Neural progenitor cell (in vitro differentiated cells): ENCODE measurements at places on chromosomes 12 and 14. TPM values are rescaled to one million over a fixed set of nuclear protein-coding genes. Genes with fewer than 3 reads are reported as not detected.

GRCh38 chr14:97571866-97572555 is 774.8 kb downstream of the VRK1 start:
- no peak for DNase-seq

The MYO1H gene
- not detected in 2 replicates for total RNA-seq

DNA sequence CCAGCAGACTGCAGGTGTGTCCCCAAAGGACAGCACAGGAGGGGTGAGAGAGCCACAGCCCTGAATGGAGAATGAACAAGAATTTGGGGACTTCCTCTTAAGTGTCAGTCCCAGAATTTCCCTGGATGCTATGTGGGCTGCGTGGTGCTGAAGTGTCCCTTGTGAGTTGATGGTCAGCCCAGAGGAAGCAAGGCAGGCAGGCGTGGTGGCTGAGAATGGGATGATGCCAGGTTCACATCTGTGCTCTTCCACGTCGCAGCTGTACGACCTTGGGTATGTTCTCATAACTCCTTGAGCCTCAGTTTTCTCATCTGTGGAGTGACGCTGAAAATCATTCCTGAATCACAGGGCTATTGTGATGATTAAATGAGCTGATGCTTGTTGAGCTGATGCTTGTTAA is 62.1 kb upstream of the GPATCH2L start:
- DNase-seq: no peak

DNA sequence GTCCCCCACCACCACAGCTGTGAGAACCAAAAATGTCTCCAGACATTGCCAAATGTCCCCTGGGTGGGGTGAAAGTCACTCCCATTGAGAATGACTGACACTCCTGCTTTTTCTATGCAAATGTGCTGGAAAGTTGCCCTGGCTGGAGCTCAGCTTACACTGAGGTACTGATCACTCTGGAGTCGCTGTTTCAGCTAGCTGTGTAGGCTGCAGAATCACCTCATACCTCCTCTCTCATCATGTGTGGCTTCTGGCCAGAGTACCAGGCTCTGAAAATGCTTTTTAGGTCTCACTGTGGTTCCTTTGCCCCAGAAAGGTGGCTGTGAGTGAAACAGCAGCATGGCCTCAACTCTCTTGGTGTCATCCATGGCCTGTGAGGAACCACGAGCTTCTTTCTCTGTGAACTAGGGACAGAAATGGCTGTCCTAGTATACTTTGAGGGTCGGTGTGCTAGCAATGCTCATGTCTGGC is 414.4 kb downstream of the DPF3 start:
- DNase-seq: peak; percentile 22

DNA sequence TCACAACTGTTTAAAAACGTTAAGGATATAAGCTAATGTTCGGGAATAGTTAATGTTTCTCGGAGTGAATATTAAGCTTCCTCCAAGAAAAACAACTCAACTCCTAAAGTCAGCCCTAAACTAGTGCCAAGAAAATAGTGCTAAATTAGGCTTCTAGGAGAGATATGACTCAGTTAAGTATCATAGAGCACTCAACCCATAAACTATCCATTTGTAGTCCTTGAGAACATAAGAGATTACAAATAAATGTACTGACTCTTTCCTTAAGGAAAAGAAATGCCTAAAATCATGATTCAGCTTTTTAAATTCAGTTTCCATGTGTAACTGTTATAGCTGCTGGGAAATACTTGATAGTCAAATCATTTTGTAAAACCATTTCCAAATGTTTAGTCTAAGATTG is 117.1 kb downstream of the HMGA2 start:
- DNase-seq: no peak

The BICDL1 gene
- total RNA-seq: 2.5 and 3.8 TPM in 2 replicates

The SLC38A2 gene
- 259 and 348 TPM in 2 replicates for total RNA-seq

The PAX9 gene
- total RNA-seq: not detected in 2 replicates

The TOMM20L gene
- total RNA-seq: not detected in 2 replicates

- DNase-seq: no peak
These were observed 28.3 kb downstream of the ERC1 start for GRCh38 chr12:1019283-1019682.

DNA sequence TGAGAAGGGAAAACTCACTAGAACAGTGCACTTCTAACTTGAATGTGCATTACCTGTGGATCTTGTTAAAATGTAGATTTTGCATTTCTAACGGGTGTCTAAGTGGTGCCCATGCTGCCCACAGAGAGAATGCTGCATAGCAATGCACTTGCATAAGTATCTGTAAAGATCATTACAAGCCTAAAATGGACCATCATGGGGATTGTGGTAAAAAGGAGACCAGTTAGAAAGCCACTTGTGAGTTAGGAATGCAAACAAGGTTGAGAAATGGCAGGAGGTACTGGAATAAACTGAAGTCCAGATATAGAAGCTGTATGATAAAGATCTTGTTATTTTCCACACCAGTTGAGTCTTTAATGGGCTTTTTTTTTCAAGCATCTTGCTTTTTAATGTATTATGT is 18.8 kb downstream of the AVPR1A start:
- DNase-seq: no peak

GRCh38 chr12:106301241-106301610 is 1.3 kb upstream of the TCP11L2 start:
- no peak for DNase-seq

GRCh38 chr14:21987937-21988336 is 314.3 kb upstream of the OR4E1 start:
- peak; percentile 75 for DNase-seq

The PLD4 gene
- total RNA-seq: not detected in 2 replicates

DNA sequence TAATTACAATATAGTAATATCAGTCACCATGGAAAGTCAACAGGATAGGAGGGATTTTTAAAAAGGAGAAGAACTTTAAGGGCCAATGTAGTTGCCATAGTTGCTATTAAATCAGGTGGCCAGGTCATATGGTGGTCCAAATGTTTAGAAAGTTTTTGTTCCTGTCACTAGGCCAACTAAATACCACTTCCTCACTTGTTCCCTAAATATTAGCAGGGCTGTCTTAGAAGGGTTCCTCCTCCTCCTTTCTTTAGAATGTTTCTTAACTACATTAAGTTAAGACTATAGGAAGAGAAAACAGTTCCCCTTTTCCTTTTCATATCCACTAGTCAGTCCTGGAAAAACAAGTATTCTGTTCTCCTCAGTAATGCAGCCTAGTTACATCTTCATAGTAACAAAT is 50.3 kb downstream of the MON2 start:
- DNase-seq: no peak

The NPFF gene
- not detected in 2 replicates for total RNA-seq

The KLHL33 gene
- 0.22 TPM in 1 of 2 replicates, not detected in the other for total RNA-seq

The SLCO1A2 gene
- 16.2 and 23.9 TPM in 2 replicates for total RNA-seq

DNA sequence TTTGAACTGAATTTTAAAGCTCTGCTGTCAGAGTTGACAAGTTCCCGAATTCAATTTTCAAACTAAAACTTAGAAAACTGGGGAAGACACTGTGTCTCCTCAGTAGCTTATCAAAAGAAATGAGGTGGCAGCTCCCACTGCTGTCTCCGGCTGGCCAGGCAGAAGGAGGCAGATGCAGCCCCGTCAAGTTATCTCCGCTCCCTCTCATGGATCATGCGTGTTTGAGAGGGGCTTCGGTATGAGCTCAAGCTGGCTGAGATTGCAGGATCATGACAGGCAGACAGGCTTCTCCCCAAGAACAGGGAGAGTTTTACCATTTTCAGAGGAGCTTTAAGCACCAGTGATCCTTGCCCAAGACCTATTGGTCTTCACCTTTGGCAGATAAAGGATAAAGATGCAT is 88.8 kb downstream of the NEDD1 start:
- no peak for DNase-seq

The EFS gene
- 21.7 and 74.3 TPM in 2 replicates for total RNA-seq

DNA sequence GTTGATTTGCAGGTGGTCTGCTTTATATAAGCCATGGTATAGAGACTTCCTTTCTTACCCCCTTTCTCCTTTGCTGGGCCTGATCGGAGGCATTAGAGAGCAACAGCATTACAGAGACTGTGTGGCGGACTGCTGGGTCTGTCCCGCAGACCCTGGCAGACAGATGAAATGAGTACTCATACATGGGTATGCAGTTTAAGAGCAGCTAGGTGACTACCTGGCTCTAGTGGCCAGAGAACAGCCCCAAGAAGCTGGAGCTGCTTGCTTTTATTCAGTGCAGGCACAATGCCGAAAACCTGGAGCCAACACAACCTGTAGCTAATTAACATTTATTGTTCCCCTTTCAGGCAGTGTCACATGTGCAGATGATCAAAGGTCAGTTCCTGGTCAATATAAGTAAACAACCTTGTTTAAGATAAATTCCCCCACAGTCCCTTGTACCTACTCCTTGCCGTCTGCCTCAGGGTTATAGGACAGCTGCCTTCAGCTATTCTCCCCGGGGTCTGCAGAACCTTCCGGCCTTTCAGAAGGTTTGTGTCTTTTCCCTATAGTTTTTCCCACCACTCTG is 160.0 kb downstream of the TRHDE start:
- DNase-seq: no peak

The ERBB3 gene
- total RNA-seq: 6.3 and 8.8 TPM in 2 replicates

DNA sequence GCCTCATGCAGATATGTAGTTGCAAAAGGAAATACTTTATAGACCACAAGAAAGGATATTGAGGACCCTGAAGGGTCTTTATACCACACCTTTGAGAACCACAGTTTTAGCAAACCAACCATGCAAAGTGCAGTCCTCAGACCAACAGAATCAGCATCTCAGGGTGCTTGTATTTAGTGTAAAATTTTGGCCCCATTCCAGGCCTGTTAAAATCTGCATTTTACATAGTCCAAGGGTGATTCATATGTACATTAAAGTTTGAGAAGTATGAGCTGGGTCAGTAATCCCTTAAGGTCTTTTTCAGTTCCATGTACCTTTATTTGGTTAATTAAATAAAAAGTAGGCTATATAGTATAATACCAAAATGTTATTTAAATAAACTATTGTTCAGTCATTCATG is 91.2 kb downstream of the WNK1 start:
- DNase-seq: no peak

- DNase-seq: peak; percentile 45
These were observed 59.5 kb downstream of the ETNK1 start for GRCh38 chr12:22684140-22685118.

The FGF23 gene
- 0.58 and 0.90 TPM in 2 replicates for total RNA-seq

- no peak for DNase-seq
These were observed 286.7 kb upstream of the CRY1 start for GRCh38 chr12:107379852-107380567.
